ENCODE measurements at places on chromosomes 7 and 10. TPM values are rescaled to one million over a fixed set of nuclear protein-coding genes. Genes with fewer than 3 reads are reported as not detected.

Gene UFSP1
- 4.5 TPM for total RNA-seq

Gene CALCR
- 1.8 TPM for total RNA-seq

Gene HOXA7
- total RNA-seq = 10.2 TPM

Gene COL17A1
- 1.2 TPM for total RNA-seq

Gene CAV1
- total RNA-seq = 78.1 TPM

Gene LRRTM3
- 1.1 TPM for total RNA-seq

Gene ABCA13
- total RNA-seq = 3.8 TPM

Gene ZPBP
- total RNA-seq = 0.88 TPM

Gene GARIN1A
- 0.82 TPM for total RNA-seq

Gene ANXA8L1
- 0.88 TPM for total RNA-seq

Gene HYAL4
- 0.18 TPM for total RNA-seq

Gene COX19
- total RNA-seq = 11.7 TPM

Gene FGL2
- total RNA-seq = 97.6 TPM

Gene CYP2C19
- 0.18 TPM for total RNA-seq

Gene YKT6
- total RNA-seq = 54.8 TPM

Gene NAT16
- total RNA-seq = not detected

Gene AKR1C8
- total RNA-seq = 0.41 TPM

Gene NPY
- 2.9 TPM for total RNA-seq

Gene EPDR1
- 34.3 TPM for total RNA-seq

Gene ATP6V1F
- total RNA-seq = 120 TPM

Gene STEAP1B
- 1.5 TPM for total RNA-seq
